ENCODE measurements at places on chromosomes 16 and 17.

DNA sequence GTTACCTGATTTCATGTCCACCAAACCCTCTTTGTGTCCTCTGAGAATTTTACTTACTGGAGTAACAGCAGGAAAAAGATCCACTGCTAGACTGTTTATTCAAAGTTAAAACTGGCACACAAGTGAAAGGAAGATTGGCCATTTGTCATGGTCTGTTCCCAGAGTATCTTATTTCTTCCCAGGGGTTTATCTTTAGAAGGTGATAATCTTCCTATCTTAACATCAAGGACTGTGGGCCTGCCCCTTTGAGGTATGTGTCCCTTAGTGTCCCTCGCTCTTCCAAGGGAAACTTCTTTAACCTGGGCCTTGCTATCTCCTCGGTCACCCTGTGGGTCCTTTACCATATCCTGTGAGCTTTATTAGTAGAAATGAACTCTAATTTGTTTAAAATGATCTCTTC, 49.7 kb downstream of the ARHGAP44 start:
- no peak for DNase-seq

DNA sequence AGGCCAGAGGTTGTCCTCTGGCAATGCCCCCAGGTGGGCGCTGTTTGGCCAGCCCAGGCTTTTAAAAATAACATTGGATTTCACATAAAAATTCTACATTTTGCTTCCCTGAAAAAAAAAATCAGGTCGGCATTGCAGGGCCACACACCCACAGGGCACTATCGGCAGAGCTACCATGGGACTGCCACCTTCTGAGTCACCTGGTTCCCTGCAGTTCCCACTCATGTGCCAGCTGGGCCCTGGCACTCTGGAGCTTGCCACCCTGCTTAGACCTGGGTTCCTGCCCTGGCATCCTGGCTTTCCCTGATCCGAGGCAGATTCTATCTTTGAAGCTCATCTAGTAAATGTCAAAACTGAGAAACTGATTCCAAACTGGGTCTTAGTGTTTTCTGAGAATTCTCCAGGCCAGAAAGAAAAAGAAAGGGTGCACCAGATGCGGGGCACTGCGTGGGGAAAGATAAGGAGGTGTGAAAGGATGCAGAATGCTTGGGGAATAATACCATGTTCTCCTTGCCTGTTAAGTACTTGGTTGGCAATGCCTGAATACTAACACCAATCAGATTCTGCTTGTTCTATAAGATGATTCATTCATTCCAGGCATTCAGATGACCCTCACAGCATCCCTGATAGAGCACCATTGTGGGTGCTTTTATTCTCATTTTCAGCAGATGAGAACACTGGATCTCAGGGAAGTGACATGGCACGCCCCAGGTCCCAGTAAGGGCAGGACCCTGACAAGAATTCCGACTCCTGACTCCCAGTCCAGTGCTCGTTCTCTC, 51.8 kb downstream of the RAI1 start:
- DNase-seq: no peak

- DNase-seq: no peak
Observed at GRCh38 chr17:76542566-76542971, 2.7 kb downstream of the PRCD start.

- no peak for DNase-seq
Observed at GRCh38 chr17:10836966-10837590, 809 bp downstream of the PIRT start.

GRCh38 chr16:2897110-2897509, 14.1 kb downstream of the FLYWCH2 start:
- DNase-seq: no peak

GRCh38 chr16:55372792-55373488, 48.9 kb downstream of the IRX6 start:
- DNase-seq: no peak

DNA sequence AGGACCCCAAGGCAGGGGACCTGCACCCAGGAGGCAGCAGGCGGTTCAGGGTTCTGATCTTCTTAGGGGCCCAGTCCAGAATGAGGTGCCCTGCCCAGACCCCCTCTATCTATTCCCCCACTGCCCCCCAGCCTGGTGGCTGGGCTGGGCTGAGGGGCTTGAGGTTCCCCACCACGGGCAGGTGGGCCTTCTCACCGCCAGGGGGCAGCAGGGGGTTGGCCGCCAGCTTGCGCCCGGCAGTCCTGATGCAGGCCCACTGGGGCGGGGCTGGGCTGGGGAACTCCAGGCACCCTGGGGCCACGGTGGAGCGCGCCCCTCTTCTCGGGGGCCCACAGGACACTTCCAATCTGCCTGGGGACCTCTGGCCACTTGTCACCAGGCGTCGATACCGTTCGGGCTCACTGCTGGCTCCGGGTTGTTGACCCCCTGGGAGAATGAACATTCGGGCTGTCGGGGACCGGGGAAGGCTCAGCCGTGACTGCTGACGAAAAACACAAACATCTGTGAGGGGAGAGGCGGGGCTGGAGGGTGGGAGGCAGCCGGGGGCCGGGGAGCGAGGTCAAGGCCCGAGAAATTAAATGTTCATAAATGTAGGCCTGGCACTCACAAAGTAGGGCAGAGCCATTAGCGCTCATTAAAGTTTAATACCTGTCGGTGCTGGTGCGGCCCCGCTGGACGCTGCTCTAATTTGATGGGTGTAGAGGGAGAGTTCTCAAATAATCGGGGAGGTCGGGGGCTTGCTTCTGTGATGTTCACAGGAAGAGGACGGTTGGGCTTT, 219.3 kb upstream of the GSE1 start:
- no peak for DNase-seq

DNA sequence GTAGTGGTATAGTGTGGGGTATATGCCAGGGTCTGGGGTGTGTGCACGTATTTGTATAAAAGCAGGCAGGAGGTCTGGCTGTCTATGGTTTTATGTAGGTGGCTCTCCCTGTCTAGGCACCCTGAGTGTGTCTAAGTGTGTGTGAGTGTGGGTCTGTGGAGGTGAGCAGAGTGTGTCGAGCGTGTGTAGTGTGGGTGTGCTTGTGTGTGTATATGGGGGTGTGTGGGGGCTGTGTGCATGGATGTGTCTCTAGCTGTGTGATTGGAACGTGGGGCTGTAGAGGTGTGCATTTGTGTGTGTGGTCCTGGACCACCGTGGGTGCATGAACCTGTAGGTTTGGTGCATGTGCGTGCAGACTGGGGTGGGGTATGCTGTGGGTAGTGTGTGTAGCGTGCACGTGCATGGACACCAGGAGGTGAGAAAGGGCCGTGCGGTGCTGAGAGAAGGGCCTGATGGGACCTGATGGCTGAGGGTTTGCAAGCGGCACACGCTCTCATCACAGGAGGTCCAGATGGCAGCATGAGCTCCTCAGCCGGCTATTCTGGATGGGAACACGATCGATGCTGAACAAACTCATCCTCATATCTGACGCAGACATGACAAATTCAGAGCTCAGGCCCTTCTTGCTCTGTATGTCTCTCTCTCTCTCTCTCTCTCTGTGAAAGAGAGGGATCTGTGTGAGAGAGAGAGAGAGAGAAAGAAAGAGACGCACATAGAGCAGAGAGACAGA, 27.7 kb downstream of the SPACA3 start:
- DNase-seq: no peak

DNA sequence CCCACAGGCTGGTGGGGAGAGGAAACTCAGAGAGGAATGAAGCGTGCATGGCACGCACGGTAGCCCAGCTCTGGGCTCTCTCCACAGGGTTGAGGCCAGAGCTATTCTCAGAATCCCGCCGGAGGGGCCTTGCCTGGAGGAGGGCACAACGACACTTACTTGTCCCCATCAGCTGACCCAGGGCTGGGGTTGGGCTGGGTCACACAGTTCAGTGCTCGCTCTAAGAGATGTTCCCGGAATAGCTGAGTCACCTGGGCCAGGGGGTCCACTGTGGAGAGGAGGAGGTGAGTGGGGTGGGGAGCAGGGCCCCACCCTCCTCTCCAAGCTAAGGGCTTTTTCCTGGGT, 21.8 kb downstream of the SREBF1 start:
- no peak for DNase-seq

- DNase-seq: no peak
Observed at GRCh38 chr16:68328860-68329390, 18.1 kb downstream of the PRMT7 start.

DNA sequence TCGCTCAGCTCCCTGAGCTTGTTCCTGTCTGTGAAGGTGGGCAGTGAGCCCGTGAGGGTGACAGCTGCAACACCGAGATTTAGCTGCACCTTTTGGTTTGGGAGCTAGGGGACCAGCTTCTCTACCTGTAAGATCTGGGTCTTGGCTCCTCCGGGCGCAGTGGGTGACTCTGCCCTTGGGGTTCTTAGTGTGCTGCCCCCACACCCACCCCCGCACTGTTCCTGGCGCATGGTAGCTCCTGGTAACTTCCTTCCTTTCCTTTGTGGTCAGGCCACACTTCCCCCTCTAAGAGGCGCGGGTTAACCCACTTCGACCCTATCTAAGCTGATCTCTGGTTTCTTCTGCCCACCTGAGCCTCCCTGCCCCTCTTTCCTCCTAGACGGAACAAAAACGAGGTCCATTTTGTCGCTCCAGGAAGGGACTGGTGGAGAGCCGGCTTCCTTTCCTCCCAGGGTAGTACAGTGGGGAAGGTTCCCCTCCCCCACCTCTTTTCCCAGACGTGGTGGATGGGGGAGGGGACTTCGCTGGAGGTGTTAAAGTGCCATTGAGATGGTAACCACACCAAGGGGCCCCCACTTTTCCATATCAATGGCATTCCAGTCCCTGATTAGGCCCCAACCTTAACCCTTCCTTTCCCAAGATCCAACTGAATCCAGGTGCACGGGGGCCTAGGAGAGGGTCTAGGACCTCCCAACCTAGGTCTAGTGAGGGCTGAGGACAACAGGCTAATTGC, 4.6 kb upstream of the CLDN9 start:
- no peak for DNase-seq

DNA sequence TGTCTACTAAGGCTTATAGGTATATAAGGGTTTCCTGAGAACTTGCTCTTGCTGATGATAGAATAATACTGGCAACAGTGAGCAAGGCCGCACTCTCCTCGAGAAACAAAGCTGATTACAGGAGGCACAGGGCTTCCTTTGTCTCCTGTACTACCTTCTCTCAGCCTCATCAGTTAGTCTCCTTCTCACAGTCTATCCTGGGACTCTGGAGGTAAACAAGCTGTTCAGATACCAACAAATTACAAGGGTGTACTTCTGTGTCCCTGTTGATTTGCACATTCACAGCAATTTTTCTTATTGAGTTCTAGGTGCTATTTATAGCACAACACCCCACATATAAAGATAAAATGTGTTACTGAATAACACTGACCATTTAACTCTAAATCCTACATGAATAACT, 98.7 kb downstream of the TRIM37 start:
- DNase-seq: no peak

- DNase-seq: no peak
Observed at GRCh38 chr16:76984196-76984595, 206.8 kb upstream of the MON1B start.

DNA sequence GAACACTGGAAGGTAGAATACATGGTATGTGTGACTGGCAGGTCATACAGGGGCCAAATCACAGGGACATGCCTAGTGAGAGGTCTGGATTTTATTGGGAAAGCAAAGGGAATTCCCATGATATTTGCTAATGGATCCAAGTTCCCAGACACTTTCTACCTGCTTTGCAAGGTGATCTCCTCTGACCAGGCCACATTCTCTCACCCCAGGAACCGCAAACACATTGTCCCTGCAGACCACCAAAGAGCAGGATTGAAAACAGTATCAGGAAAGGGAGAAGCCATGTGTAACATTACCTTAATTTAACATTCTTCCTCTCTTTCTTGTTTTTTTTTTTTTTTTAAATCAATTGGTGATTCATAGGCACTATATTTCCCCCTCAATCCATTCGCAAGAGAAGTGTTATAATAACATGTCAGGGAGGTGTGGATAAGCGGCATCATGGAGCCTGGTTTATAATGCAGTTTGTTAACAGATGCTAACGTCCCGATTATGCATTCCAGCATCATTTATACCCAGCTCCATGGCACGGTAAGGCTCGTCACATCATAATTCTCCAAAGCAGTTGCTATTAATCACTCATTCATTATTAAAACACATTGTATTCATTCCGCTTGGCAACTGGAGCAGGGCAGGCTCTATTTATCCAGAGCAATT, 155.1 kb upstream of the CCL2 start:
- peak; percentile 63 for DNase-seq

DNA sequence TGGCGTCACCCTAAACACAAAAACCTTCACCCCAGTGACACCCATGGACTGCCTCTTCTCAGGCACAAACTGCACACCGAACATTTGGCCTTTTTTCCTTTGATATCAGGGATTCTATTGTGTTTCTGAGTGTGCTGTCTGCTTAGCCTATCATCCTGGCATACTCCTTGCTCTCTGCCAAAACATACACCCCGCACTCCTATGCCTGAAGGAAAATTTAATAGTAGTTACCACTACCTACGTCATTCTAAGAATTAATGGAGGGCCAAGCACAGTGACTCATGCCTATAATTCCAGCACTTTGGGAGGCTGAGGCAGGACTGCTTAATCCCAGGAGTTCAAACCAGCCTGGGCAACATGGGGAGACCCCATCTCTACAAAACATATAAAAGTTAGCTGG, 19.9 kb upstream of the SLFN13 start:
- no peak for DNase-seq

GRCh38 chr16:25013751-25014499, 1.2 kb downstream of the ARHGAP17 start:
- DNase-seq: no peak

DNA sequence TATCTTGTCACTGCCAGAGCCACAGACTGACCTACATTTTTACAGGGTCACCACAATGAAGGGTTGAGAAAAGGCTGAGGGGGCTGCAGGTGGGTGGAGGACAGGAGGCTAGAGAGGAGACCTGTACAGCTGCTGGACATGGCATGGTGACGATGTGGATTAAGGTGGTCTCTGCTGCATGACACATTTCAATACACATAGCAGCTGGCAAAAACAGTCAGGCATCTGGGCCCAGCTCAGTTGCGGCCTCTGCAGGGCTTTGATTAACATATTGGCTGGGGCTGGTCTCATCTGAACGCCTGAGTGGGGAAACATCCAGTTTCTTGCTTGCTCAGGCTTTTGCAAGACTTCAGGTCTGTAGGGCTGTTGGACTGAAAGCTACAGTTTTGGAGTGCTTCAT, 265.4 kb upstream of the FOXF1 start:
- DNase-seq: no peak

DNA sequence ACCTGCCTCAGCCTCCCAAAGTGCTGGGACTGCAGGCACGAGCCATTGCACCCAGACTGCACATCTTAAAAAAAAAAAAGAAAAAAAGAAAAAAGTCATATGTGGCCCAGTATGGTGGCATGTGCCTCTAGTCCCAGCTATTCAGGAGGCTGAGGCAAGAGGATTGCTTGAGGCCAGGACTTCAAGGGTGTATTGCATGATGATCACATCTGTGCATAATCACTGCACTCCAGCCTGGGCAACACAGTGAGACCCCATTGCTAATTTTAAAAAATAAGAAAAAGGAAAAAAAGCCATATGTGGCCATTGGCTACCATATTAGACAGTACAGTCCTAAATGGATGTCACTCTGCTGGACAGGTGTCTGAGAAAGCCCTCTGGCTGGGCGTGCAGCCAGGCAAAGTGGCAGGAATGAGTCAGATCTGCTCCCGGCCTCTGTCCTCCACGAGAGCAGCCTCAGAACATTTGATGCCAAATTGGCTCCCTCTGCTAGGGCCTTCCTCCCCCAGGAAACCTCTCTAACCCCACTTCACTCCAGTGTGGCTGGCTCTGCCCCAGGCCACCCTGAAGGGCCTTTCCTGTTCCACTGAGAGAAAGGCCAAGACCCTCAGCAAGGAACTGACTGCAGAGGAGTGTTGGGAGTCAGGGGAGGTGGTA, 14.7 kb downstream of the CA7 start:
- no peak for DNase-seq

- DNase-seq: peak; percentile 67
Observed at GRCh38 chr17:40480501-40481003, 20.9 kb downstream of the TNS4 start.

GRCh38 chr17:47304186-47304585, 19.6 kb upstream of the EFCAB13 start:
- DNase-seq: no peak

GRCh38 chr16:81170824-81171223, 67.7 kb upstream of the BCO1 start:
- no peak for DNase-seq

All from DMS153 (cell line).